DMS 273 treated with DMSO at 0.1 percent for 48 hours (cell line): ENCODE measurements at places on chromosomes 2 and 18.

- DNase-seq, result no peak
These were observed 98.3 kb downstream of the NAB1 start for GRCh38 chr2:190746971-190747761.

- no peak for DNase-seq
These were observed 54.0 kb downstream of the HRH4 start for GRCh38 chr18:24514439-24514838.

DNA sequence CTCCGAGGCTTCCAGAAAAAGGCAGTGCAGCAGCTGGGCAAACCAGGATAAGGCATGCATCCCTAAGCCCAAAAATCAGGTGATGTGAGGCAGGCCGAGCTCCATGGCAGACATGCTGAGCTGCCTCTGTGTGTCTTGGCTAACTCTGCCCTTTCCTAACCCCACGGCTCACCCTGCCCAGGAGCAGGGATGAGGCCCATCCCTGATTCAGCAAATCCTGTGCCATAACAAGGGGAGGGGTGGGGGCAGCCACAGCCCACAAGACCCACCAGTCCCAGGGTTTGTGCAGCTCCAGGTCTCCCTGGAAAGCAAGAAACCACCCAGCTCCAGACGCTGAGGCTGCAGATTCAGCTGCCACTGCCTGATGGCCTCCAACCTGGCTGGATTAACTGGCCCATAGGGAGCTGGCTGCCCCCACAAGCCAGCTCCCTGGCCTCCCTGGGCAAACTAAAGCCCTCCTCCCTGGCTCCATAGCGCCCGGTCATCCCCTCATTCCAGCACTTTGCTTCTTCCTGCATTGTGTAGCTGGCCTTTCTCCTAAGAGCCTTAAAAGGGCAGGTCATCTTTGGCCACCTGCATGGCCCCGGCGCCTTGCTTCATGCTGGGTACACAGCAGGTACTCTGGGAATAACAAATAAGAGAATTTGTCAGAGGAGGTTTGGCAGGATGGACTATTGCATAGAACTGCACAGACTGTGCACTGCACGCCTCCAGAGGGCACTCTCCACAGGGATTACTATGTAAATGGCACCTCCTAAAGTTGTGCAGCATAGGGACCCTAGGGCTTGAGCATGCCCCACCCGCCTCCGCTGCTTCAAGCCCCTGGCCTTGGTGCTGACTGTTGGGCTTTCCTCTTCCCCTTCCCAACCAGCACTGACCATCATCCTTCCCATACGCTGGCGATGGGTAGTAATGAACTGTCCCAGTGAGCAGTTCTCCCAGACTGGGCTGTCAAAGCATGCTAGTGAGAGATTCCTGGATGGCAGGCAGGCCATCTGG lies 10.7 kb downstream of the STEAP3 start:
- DNase-seq, result no peak

GRCh38 chr2:23803965-23804542 lies 122.9 kb downstream of the ATAD2B start:
- DNase-seq, result no peak

GRCh38 chr2:221310730-221311129 lies 261.4 kb downstream of the EPHA4 start:
- DNase-seq, result no peak

- no peak for DNase-seq
These were observed 87.3 kb downstream of the INHBB start for GRCh38 chr2:120432976-120433815.

DNA sequence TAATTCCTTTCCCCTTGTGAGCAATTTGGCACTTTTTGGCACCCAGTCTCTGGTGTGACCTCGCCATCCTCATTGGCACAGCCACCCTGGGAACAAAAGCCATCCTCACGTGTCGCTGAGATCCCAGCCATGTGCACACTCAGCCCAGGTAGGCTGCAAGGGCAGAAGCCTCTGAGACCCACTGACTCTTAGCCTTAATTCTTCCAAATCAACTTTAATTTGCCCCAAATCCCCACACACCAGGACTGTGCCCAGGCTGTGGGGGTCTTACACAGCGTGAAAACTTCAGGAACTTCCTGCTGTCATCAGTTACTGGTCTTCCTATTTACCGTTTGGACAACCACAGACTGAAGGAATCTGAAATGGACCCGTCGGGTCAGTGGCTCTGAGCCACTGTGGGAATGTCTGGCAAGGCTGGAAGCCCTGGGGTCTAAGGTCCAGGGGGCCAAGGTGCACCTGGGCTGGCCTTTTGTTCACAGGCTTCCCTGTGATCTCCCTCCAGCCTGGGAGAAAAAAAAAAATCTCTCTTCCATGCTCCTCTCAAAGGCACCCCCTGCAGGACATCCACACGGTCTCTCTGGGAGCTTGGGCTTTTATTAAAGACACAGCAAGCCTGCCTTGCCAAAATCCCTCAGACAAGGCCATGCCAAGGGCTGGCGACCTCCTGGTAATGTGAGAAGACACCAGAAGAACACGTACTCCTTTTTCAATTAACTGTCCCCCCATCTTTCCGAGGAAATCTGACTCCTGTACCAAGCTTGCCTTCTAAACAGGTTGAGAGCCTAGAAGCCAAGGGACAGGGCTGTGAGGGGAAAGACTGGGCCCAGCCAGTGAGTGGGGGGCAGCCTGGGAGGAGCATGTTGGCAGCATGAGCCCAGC lies 42.1 kb upstream of the LAPTM4A start:
- peak; percentile 36 for DNase-seq

- DNase-seq, result no peak
These were observed 79.1 kb upstream of the BCL2L11 start for GRCh38 chr2:111041398-111042202.

DNA sequence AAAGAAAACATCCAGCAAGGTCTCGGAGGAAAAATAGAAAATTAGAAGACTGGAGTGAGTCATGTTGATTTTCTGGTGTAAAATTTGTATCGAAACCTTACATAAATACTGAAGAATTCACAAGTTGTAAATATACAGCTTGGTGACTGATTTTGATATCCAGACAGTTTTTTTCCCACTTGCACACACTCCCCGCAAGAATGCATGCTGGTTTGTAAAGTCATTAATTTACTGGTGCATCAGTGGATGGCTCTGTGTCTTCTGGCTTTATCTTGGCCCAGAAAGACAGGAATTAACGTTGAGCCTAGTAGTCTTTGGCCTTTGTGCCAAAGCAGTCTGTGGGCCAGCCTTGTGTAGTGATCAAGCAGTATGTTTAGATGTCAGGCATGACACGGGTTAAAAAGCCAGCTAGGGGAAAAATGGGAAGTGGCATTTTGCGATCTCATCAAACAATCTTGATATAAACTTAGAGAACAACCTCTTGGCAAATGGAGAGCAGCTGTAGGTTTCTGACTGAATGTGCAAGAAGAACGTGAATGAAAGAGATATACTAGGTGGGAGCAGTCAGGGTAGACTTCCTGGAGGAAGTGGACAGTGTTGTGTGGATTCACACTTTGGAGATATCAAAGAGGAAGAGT lies 22.7 kb upstream of the CASP8 start:
- DNase-seq, result no peak

DNA sequence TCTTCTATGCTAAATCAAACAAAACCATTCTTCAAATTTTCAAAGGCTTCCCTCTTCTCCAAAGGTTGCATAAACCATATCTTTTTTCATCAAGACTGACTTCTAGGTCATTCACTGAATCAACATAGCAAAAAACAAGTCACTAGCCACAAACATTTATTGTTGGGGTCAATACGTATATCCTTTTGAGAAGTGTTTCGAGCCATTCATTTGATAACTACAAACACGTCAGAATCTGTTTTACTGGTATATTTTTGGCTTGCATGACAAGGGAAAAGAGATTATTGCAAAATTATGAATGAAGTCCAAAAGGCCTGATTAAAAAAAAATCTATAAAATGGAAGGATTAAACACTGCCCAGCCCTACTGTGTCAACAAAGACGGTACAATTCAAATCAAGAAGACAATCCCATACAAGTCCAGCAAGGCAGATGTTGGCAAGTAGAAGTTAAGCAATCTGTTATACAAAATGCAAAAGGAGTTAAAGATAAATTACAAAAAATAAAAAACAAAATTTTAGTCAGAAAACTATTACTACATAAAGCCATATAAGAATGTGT lies 222.4 kb downstream of the SRBD1 start:
- DNase-seq, result no peak

DNA sequence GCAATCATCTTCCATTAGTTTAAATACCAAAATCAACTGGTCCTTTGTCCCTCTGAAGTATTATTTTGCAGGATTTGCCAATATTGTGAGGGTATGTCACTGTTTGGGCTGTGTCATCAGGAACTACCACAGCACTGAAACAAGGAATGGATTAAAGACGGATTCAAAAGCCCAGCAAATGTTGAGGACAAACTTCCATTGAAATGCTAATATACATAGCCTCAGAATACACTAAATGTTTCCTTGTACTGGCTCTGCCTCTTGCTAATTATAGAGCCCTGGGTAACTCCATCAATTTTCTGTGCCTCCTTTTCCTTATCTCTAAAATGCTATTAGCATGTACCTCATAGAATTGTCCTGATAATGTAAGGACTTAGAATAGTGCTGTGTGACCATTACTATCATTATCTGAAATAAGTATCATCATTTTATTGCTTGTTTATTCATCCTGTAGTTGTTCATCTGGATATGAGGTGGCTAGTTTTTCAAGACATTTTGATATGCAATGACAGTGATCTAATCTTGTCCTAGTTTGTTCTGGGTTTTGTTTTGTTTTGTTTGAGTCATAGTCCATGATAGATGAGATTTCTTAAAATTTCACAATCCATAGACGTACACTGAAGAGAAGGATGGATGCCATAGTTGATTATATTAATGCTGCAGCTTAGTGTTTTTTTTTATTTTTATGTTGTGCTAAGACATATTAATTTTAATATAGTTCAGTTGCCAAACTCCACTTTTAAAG lies 333.4 kb upstream of the KCNH7 start:
- DNase-seq, result no peak

DNA sequence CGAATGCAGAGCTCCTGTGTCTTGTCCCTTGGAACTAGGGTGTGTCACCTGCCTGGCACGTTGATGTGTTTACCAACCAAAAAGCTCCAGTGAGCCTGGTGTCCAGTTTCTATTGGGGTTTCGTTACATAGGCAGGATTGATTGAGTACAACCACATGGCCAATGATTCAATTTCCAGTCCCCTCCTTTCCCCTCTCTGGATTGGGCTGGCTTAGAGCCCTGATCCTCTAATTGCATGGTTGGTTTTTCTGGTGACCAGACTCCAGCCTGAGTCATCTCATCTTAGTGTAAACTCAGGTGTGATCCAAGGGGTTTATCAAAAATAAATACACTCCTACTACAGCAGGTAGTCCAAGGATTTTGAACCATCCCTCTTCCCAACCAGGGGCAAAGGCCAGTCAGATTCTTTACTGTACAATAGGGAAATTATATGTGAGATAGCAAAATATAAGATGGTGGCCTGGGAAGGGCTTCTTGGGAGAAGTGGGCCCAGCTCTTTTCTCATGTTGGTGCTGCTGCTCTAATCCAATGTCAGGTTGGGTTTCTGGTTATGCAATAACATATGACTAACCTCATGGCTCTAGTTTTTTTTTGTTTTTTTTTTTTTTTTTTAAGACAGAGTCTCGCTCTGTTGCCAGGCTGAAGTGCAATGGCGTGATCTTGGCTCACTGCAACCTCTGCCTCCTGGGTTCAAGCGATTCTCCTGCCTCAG lies 64.7 kb upstream of the MGAT5 start:
- DNase-seq, result no peak

- DNase-seq, result no peak
These were observed 177.4 kb downstream of the TMEM182 start for GRCh38 chr2:102939207-102939606.

DNA sequence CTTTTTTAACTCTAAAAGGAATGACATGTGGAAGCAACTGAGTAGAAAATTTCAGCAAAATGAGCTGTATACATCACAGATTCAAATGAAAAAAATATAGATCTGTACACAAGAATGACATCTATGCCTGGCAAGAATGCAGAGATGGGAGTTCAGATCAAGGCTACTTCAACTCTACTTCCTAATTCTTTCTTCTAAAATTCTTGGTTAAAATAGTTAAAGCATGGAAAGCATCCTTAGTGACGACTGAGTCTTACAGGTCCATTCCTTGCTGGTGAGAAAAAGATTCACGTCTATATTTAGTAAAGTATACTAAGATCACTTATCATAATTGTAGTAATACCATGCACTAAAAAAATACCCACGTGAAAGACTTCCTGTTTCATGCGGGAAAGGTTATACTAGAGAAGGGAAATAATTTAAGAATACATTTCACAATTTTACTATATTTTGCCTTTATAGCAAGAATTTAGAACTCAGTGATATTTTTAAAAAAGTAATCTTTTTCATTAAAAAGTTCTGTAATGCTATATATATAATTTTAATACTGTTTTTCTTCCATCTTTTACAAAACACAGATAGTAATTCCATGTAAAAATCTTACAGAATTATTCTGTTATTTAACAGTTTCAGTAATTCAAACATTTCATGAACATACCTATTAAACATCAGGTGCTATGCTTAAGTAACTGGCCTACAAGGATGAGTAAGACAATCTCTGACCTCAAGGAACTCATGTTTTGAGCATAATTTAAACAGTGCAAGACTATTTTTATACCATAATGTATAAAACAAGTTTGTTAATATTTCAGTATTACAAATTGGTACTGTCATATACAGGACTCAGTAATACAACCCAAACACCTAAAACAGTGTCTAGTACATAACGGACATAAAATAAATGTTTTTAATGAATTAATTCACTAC lies 159.6 kb downstream of the BAZ2B start:
- no peak for DNase-seq

- DNase-seq, result no peak
These were observed 53.3 kb upstream of the TFCP2L1 start for GRCh38 chr2:121338281-121338680.

DNA sequence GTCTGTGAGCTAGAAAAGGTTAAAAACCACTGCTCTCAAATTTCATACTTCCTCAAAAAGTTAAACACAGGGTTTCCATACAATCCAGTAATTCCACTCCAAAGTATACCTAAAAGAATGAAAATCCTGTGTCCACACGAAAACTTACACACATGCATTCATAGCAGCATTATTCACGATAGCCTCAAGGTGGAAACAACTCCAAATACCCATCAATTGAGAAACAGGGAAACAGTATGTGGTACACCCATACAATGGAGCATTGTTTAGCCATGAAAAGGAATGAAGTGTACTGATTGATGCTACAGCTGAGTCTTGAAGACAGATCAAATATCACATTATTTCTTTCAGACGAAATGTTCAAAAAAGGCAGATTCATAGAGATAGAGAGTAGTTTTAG lies 36.7 kb downstream of the UXS1 start:
- no peak for DNase-seq
